ENCODE measurements at places on chromosomes 12 and 14. TPM values are rescaled to one million over a fixed set of nuclear protein-coding genes. Genes with fewer than 3 reads are reported as not detected.

Gene KRT6A
- not detected for total RNA-seq

Gene GPR132
- total RNA-seq = 33.7 TPM

DNA sequence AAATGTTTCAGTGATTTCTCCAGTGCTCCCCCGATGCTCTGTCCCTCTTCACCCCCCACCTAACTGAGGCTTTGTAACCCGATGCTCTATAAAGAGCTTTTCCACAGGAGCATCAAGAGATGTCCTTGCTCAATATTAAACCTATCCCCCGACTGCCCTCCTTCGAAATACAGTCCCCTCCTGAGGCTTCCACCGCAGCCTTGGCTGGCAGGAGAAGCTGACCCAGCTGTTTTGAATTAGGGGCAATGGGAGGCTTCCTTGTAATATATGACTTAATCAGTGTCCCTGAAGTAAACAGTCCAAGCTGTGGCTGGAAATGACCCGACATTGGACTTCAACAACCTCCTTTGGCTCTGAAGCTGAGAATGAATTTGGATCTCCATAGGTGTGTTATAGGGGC, 62.4 kb downstream of the TMEM30B start:
- no peak for DNase-seq

DNA sequence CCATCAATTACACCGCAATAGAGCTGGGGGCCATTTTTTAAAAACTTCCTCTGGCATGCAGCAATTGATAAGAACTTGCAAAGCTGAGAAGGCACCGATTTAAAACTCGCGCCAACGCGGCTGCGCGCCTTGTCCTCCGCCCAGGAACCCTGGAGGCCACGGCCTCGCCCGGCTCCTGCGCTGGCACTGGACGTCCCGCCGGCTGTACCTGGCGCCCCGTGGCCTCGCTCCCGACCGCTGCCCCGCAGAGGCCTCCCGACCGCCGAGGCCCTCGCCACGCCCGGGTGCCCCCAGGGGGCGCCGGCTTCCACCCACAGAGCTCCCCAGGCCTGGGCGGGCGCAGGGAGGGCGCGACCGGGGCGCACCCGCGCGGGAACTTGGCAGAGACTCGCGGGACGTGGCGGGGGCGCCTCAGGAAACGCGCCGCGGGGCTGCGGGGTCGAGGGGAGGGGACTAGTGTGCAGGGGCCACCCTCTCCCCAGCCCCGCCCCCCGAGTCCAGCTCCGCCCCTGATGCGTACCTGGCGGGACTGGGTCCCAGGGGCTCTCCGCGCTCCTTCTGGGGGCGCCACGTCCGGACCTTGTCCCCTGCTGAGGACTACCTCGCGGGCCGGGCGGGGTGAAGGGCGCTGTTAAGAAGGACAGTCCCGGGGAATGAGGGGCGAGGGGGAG, 65.7 kb downstream of the TNFAIP2 start:
- DNase-seq = no peak

DNA sequence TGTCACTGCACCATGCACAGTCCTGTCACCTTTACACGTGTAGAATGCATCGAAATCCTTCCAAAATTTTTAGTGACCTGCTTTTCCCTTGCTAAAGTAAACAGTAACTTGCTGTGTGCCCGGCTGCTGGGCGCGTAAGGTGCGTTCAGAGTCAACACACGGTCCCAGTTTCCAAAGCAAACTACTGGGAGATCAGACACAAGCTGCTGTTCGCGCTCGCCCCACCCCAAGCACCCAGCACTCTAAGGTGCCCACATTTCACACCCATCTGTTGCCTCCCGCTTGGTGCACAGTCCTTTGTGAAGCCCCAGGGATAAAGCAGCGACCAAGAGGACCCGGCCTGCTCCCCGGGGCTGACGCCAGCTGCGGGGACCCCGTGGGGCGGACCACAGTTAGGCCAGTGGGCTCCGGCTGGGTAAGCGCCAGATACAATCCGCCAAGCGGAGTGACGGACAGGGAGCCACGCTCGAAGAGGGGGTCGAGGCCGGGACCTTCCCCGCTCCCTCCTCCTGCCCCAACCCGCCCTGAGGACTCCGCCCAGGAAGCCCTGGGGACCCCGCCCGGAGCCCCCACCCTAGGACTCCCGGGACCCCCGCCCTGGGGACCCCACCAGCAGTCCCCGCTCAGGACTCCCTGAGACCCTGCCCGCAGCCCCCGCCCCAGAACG, 633 bp downstream of the STX2 start:
- no peak for DNase-seq

DNA sequence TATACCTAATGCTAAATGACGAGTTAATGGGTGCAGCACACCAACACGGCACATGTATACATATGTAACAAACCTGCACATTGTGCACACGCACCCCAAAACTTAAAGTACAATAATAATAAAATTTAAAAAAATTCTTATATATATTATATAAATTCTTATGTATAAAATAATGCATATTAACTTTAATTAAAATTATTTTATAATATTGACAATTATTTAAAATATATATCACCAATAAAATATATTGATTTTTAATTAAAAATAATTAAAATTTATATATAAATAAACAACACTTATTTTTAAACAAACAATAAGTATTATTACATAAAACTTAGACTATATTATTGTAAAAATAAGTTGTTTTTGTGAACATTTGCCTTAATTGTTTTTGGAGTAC, 188.8 kb downstream of the SYT1 start:
- no peak for DNase-seq
